Stimulated activated naive CD4-positive, alpha-beta T cell (primary cell): ENCODE measurements at places on chromosomes 12 and 14.

DNA sequence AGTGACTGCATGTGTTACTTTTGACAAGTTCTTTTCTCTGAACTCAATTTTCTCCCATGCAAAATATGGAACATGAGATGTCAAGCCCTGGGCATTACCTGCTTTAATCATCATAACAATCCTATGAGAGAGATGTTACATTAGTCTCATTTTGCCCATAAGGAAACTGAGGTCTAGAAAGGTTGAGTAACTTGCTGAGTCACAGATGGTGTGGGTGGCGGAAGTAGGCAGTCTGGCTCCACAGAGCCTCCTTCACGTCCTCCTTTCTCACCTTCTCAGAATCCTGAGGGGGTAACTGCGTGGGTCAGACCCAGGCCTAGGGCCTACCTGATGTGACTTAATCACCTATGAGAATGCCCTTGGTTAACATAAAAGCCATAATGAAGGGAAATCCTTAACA, 50.7 kb downstream of the TMTC1 start:
- DNase-seq = no peak

- DNase-seq = no peak
Measured at GRCh38 chr14:53875324-53875897, 81.2 kb downstream of the BMP4 start.

- DNase-seq = no peak
Measured at GRCh38 chr12:130121226-130122000, 40.9 kb upstream of the FZD10 start.

DNA sequence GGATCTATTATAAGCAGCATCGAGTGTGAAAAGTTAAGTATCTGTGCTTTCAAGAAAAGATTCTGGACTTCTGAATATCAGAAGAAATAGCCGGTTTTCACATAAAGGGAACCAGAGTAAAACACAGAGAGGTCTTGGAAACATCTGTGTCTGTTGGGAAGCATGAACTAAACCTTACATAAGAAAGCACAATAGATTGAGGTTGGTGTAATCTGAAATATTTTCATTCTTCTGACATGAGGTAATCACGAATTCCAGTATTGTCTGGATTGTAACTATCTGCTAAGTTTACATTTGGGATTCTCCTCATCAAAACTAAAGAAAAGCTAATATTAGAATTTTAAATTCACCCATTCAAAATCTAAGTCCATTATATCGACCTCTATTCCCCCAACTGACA, 161.3 kb downstream of the CPNE8 start:
- no peak for DNase-seq

DNA sequence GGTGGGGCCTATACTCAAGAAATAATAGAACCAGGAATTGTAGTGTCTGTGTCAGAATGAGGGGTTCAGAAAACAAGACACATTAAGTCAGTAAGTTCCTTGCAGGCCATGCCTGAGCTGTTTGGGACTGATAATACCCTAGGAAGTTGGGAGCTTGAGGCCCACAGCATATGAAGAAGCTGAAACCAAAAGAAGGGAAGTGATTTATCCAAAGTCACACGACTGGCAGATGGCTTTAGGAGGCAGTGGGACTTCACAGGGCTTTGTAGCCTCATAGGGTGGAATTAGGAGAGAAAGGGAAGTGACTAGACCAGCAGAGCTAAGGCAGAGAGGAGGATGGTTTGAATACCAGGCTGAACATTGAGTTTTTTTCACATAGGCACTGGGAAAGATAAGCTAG, 56.6 kb upstream of the SRSF5 start:
- no peak for DNase-seq

DNA sequence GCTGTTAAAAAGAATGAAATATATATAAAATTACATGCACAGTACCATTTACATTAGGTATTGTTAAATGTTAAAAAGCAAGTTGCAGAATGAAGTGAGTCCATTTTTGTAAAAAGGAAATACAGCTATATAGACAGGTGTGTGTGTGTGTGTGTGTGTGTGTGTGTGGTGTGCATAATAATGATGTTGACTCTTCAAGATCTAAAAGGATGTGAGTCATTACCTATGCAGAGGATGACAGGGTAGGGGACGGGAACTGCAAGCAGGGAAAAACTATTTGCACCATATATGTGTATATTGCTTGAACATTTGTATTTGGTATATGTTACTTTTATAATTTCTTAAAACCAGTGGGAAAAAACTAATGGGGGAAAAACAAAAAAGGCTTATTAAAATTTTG, 3.1 kb downstream of the C14orf39 start:
- DNase-seq = no peak

- no peak for DNase-seq
Measured at GRCh38 chr12:121043067-121043466, 4.0 kb upstream of the OASL start.

DNA sequence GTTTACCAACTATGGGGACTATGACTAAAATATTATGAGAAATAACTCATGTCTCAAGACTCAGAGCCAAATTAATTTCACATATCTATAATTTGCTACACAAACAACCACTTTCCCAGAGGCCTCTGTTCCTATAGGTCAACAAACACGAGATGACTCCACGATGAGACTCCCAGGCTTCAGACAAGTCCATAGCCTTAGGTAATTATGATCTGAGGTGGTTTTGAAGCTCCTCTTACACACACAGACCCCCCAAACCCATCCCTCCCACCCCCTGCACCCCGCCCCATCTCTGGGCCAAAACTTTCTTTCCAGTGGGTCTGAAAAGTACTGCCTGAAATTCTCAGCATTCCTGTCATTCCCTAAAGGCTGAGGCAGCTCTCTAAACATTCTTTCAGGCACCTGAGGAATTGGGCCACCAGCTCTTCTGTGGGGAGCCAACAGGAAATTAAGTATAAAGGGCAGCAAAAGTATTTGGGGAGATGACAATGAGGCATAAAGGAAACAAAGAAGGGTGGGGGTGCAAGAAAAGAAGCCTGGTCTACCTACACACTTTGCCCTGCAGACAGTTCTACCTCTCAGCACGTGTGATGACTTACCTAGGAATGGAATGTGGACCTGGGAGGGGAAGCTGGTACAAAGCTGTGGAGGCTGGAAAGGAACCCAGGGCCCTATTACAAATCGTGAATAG, 143.6 kb downstream of the PAWR start:
- no peak for DNase-seq

DNA sequence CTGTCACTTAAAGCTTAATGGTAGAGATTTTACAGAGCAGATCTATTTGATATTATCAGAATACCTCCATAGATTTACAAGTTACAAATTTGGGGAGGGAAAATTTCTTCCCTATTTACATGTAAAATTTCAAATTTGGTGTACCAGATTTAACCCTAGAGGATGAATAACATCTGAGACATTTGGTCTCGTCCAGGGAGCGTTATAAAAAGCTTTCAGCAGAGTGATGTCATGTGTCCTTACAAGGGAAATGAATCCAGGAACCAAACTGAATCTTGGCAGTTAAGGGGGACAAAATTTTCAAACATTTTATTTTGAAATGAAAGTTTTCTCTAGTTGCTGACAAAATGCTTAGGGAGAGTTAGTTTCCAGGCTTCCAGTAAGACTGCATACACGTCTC, 4.5 kb upstream of the CDK17 start:
- no peak for DNase-seq
